ENCODE measurements at places on chromosomes 1 and 21.

- DNase-seq = no peak
These were observed 9.6 kb upstream of the POFUT2 start for GRCh38 chr21:45297329-45297728.

DNA sequence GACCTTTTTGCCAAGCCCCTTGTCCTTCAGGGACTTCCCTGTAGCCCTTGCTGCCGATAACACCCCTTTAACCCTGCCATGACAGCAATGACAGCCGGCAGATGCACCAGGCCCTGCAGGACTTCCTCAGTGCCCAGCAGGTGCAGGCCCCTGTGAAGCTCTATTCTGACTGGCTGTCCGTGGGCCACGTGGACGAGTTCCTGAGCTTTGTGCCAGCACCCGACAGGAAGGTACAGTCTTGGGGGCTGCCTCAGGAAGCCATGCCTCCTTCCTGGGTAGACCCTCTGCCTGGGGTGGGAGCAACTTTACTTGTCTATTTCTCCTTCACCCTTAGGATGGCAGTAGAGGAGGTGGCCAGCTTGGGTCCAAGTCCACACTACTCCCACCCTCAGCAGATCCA lies 16.1 kb upstream of the PADI6 start:
- peak; percentile 69 for DNase-seq

DNA sequence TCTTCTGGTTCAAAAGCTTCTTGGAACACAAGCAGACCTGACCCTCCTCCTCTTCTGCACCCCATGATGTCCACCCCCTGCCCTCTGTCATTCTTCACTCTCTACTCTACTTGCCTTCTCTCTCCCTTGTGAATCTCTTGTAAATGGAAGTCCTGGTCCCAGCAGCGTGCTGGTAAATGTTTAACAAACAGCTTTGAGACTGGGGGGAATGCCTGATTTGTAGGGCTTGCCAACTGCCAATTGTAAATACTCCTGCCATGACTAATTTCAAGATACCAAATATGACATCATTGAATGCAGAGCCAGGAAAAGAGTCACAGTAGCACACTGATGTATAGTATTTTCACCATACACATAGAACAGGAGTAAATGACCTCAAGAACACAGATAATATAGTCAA lies 40.9 kb upstream of the LRRN2 start:
- DNase-seq = no peak

DNA sequence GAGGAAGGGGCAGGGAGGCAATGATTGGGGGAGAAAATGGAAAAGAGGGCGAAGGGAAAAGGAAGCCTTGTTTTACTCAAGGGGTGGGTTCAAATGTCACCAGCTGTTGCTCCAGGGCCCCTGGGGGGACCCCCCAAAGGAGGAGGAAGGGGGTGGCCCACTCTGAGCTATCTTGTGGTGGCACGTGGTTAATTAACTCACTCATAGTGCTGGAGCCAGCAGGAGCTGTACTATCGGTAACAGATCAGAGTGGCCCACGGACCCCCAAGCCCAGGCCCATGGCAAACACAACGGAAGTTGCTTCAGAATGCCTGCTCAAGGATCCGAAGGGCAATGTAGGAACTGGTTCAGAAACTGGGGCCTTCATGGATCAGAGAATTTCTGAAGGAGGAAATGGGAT lies 7.2 kb downstream of the TFF2 start:
- DNase-seq = no peak

- DNase-seq = no peak
These were observed 3.0 kb downstream of the VAMP4 start for GRCh38 chr1:171738911-171739310.

GRCh38 chr21:34534522-34534921 lies 22.5 kb upstream of the KCNE1 start:
- DNase-seq = no peak

DNA sequence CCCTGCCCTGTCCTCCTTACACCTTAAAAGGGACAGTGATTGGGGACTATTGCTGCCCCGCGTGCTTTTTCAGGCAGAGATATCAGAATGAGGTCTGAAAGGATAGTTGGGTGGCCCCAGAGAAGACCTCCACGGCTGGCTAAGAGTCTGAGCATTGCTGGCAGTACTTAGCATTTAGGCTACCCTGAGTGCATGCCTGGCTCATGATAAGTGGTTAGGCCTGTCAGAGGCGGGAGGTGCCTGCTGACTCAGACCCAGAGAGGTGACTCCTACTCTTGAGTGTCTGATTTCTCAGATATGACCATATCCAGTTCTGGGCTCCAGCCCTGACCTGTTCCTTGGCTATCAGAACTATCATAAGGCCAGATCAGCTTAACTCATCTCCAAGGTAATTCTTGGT lies 213.7 kb downstream of the PBX1 start:
- DNase-seq = no peak

GRCh38 chr1:223716302-223716862 lies 4.0 kb downstream of the CAPN2 start:
- peak; percentile 61 for DNase-seq

DNA sequence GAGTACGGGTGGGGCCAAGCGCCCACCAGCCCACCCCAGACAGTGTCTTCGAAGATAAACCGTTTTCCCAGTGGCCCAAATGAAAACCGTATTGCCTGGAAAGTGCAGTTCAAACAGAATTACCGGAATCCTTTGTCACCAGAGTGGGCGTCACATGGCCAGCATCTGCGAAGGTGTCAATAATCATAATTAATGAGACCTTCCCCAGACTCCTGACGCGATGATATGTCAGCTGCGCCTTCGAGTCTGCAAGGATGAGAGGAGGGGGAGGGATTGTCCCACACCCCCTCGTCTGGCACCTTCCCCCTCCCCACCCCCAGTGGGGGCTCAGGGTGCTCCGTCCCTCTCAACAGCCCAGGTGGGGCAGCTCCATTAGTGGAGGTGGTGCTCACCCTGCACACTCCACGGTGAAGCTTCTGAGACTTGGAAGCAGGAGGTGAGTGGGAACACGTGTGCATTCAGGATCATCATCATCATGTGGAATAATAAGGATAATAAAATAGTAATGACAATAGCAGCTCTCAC lies 215.1 kb downstream of the PTPRU start:
- DNase-seq = no peak

- no peak for DNase-seq
These were observed 2.6 kb downstream of the NAXE start for GRCh38 chr1:156594190-156594589.

DNA sequence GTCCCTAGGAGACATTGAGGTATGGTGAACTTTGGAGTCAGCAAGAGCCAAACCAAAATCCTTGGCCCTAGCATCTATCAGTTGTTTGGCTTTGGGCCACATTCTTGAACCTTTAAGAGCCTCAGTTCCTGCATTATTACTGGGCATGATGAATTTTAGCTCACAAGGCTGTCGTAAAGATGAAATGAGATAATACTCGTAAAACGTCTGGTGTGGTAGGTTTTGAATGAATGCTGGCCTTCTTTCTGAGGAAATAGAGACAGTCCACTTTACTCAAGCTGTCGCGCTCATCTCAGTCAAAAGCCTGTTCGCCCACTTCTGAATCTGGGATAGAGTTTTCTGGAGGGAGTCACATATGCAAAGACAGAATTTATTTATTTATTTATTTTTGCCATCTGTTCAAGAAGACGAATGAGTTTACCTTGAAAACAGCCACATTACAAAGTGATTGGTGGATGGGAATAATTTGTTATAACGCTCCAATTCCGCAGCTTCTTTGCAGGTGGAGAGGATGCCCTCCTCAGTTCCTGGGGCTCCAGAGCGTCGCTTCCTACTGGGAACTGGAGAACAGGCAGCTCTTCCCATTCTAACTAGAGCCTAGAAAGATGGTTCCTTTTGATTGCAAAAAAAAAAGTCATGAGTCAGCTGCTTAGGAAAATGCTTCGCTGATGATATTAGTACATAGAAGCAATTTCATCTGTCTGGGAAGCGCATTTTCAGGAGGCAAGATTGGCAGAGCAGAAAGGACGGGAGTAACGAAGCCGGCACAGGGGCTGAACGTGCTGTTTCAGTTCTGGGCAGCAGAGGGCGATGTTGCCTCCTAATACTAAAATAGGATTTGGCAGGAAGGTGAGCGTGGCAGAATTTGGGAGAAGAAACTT lies 49.9 kb upstream of the CYP2J2 start:
- peak; percentile 45 for DNase-seq

- DNase-seq = no peak
These were observed 311.8 kb downstream of the PTPRU start for GRCh38 chr1:29548091-29548490.

DNA sequence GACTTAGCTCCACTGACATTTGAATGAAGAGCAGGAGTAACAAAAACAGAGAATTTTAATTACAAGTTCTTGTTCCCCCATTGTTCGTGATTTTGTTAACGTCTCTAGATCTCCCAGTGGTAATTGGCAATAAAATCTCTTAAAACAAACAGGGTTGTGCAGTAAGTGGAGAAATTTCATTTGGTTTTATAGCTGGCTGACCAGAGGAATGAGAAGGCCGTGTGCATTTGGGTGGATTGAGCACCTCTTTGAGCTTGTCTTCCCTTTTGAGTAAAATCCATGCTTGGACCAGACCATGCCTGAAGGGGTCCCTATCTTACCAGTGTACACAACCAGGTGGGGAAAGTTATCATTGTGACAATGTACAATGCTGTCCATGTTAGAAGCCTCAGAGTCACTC lies 137.8 kb downstream of the HIVEP3 start:
- DNase-seq = no peak

GRCh38 chr1:108590957-108591356 lies 31.1 kb downstream of the EEIG2 start:
- DNase-seq = no peak

GRCh38 chr21:38352536-38353219 lies 95.9 kb downstream of the KCNJ15 start:
- DNase-seq = no peak

DNA sequence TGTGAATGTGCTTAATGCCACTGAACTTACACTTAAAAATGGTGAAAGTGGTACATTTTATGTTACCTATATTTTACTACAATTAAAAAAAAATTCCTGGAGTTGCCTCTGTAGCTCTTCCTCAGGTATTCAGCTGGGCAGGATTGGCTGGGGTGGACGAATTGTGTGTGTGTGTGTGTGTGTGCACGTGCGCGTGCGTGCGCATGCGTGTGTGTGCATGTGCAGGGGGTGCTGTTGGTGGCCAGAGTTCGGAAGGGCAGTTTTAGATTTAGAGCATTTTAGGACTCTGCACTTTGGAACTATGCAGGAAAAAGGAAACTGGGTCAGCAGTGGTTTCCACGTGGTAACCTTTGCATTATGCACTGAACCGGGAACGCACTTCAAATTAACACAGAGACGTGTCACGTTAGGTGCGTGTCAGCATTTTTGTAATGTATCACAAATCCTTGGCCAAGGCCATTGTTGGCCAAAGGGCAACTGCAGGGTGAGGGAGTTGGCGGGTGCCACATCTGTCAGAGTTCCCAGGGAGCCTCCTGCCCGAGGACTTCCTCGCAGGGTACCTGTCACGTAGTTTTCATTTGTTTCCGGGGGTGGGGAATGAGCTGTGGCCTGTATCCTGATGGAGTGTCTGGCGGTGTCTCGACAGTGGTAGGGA lies 312.8 kb downstream of the CAMTA1 start:
- DNase-seq = no peak

DNA sequence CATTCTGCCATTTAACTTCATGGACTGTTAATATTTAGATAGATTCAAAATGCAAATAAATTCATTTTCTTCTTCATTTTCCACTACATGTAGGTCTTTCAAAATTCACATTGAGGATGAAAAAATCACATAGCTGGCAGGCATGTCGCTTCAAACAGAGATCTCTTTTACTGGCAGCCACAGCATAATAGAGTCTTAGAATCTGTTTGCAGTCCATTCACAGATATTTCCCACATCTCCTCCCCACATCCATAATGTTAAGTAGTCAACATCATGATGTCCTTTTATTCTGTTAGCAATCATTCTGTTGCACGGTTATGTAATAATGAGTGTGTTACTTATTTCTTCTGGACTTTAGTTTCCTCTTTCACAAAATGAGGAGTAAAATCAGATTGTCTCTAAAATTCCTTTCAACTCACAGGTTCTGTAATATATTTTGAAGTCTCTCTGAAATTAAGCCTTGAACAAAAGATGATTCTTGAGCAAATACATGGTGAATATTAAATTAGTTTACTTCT lies 257.5 kb upstream of the SNX7 start:
- DNase-seq = no peak

GRCh38 chr1:245599371-245600174 lies 444.8 kb downstream of the KIF26B start:
- DNase-seq = no peak

DNA sequence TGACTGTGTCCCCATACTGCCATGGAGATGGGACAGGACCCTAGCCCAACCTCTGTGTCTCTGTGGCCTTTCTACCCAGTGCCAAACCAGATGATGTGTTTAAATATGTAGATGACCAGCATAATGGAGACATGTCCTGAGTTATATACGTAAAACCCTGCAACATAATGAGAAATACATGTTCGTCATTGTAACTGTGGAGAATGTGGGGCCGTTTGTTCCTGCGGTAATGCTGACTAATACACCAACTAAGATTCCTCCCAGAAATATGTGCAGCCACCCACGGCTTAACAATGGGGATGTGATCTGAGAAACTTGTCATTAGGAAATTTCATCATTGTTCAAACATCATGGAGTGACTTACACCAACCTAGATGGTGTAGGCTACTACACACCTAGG lies 71.7 kb upstream of the SIM2 start:
- DNase-seq = no peak

DNA sequence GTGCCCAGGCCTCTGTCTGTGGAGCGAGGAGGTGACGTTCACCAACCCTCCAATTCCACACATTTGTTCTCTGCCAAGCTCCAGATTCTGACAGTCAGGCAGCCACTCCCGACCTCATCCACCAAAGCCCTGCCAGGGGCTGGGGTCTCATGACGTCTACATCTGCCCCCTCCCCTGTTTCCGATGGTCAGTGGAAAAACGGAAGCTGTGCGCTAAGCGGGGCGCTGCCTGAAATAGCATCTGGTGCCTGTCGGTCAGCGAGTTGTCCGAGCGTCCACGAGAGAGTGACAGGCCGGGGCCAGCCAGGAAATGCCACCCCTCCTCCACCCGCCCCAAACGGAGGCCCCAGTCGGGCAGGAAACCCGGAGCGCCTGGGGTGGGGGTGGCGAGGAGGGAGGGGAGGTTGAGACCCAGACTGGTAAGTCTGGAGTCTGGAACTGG lies 3.2 kb upstream of the TAL1 start:
- DNase-seq = no peak

GRCh38 chr1:29453502-29454240 lies 217.3 kb downstream of the PTPRU start:
- no peak for DNase-seq

- DNase-seq = no peak
These were observed 58.8 kb downstream of the TOMM20 start for GRCh38 chr1:235069577-235070563.

GRCh38 chr1:163974120-163974519 lies 584.9 kb upstream of the PBX1 start:
- DNase-seq = no peak

- DNase-seq = no peak
These were observed 31.1 kb downstream of the EDARADD start for GRCh38 chr1:236425031-236425663.

GRCh38 chr1:22001409-22001808 lies at the start of gene CELA3A:
Gene CELA3A, plus strand, starts transcription at chr1:22001657. Its CDS starts 18 bp downstream, at chr1:22001675.
- no peak for DNase-seq

Measured in activated naive CD8-positive, alpha-beta T cell treated with anti-CD3 and anti-CD28 coated beads, Interleukin-2, amount 10 ng/mL, durations not matched to agents 7 days and 5 days (primary cell).